NCI-H526 (cell line): ENCODE measurements at places on chromosomes 11 and 22.

DNA sequence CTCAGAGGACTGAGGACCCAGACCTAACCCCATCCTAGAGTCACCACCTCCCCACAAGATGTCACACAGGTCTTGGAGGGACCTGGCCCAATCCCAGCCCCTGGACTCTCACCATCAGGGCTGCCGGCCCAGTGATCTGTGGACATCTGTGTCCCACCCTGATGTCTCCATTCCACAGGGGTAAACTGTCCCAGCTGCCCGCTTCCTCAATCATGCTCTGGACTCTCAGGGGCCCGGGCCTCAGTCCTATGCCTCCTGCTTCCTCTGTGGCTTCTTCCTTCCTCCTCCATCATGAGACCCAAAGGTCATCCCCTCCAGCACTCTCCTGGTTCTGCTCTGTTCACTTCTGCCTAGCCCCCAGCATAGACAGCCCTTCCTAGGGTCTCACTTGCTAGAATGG is 32.2 kb downstream of the ARAP1 start:
- no peak for DNase-seq

DNA sequence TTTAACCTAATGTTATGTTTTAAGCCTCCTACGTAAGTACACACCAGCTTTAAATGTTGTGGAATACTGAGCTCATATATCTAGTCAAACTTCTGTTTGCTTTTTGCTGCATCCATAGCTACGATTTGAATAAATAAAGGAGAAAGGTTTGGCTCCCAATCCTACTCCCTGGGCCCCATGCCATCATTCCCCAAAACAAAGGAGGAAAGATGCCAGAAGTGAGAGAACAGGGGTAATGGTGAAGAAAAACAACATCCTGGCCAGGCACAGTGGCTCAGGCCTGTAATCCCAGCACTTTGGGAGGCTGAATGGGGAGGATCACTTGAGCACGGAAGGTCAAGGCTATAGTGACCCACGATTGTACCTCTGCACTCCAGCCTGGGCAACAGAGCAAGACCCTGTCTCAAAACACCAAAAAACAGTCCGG is 26.5 kb downstream of the SCGB1A1 start:
- peak; percentile 87 for DNase-seq

GRCh38 chr11:12130180-12130980 is 20.0 kb downstream of the MICAL2 start:
- DNase-seq = no peak

DNA sequence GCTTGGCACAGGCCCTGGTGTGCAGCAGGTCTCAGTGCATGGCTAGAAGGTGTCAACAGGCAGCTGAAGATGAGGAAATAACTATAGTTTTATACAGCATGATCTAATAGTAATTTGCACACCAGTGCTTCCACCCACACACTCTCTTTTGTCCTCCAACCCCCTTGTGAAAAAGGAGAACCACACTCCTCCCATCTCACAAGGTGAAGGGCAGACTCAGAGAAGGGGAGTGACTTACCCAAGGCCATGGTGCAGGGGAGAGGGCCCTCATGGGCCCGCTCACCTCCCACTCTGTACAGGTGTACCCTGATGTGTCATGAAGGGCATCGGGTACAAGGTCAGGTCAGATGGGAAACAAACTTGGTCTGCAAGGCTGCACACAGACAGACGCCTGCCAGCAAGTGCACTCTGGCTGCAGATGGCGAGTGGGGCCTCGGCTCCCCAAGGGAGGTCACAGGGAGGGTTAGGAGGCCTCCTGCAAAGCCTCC is 53.4 kb downstream of the DGCR2 start:
- DNase-seq = no peak

GRCh38 chr11:127620671-127621070 is 620.1 kb upstream of the KIRREL3 start:
- DNase-seq = no peak

DNA sequence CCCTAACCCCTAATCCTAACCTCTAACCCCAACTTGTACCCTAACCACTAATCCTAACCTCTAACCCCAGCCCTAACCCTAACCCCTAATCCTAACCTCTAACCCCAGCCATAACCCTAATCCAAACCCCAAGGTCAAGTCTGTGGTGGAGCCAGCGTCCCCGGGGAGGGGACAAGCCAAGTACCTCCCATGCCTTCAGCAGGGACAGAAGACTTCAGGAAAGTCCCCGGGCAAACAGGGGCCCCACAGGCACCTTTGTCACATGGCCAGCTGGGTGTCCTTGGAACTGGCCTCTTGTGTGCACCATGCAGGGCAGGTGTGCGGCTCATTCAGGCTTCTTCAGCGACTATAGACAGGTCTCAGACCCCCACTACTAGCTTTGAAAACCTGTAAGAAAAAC is 555.8 kb downstream of the BRD1 start:
- no peak for DNase-seq

GRCh38 chr22:42379966-42380537 is 52.2 kb downstream of the NFAM1 start:
- DNase-seq = peak; percentile 25

GRCh38 chr22:41758231-41758630 is 42.2 kb upstream of the CCDC134 start:
- DNase-seq = no peak

DNA sequence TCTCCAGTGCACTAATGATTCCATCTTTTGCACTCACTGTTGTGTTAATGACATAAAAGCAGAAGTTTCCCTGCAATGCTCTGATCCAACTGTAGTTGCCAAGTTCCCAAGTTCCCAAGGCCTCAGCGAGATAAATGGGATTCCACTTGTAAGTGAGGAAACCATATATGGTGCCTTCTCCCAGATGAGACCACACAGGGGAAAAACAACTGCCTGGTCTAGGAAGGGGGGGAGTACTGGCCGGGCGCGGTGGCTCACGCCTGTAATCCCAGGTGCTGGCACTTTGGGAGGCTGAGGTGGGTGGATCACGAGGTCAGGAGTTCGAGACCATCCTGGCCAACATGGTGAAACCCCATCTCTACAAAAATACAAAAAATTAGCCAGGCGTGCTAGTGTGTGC is 23.3 kb upstream of the RELA start:
- no peak for DNase-seq
